Astrocyte of the spinal cord (primary cell): ENCODE measurements at places on chromosomes 2 and 18.

DNA sequence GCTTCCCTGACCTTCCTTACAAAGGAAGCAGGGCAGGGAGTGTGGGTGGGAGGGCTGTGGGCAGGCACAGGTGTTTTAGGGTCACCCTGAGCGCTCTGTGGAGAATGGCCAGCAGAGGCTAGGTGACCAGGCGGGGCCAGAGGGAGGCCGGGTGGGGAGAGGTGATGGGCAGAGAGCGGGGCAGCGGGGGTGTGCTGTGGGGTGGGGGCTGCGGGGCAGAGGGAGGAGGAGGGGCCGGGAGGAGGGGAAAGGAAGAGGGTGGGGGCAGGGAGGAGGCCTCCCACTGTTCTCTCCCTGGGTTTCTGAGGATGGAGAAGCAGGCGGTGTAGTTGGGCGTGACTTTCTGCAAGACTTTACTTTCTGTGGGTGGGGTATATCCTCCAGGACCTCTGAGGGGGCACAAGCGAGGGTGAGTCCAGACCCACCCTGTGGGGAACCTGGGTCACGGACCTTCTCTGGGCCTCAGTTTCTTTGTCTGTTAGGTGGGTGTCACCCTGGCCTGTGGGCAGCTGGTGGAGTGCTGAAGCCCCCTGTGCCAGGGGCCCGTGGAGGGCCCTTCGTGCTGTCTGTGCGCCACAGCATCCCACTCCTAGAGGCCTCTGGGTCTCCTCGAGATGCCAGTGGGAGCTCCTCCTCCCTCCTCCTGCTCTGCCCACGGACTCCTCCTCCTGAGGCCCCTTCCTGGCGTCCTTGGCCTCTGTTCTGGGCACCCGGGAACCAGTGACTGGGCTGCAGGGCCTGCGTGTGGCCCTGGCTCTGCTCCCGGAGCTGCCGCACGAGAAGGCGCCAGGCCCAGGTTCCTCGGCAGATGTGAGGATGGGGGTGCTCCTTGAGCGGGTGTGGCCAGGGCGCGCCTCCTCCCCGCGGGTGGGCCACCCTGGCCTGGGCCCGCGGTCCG lies 6.3 kb upstream of the NEU4 start:
- DNase-seq, result no peak

GRCh38 chr2:127174136-127174535 lies 46.0 kb downstream of the CYP27C1 start:
- DNase-seq, result peak; percentile 46

- no peak for DNase-seq
These were observed 261.6 kb upstream of the PXDN start for GRCh38 chr2:2005915-2006314.

GRCh38 chr2:177673602-177674595 lies 281.3 kb downstream of the AGPS start:
- no peak for DNase-seq

GRCh38 chr18:46736736-46737135 lies 20.1 kb downstream of the ST8SIA5 start:
- DNase-seq, result no peak

DNA sequence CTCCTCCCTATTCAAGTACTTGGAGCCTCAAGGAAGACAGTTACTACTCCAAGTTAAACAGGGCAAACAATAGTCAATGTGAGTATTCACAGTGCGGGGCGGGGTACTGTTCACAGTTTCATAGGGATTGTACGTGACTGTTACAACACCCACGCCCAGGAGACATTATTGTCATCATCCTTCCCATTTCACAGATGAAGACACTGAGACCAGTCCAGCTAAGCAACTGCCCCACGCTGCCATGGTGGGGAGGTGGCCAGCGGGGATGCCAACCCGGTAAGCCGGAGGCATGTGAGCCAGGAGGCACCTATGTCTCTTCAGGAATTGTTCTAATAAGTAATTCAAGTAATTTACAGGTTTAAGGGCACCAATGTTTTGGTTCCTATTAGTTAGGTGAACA lies 982 bp downstream of the HJURP start:
- DNase-seq, result no peak

- DNase-seq, result no peak
These were observed 191.1 kb downstream of the SETBP1 start for GRCh38 chr18:44871771-44872170.

DNA sequence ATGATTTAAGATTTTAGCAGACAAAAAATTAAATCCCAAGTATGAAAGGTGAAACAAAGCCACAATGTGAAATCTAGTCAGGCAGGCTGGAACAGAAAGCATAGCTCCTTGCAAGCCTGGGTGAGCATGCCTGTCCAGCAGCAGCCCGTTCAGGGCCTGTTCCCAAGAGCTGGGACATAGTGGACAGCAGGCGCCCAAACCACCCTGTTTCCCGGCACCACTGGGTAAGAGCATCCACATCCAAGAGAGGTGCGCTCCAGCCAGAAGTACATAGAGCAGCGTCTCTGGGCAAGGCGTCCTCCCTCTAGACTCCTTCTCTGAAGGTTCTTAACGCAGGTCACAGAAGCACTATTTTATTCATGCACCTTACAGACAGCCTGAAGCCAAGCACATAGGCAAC lies 80.8 kb downstream of the DNER start:
- DNase-seq, result no peak

DNA sequence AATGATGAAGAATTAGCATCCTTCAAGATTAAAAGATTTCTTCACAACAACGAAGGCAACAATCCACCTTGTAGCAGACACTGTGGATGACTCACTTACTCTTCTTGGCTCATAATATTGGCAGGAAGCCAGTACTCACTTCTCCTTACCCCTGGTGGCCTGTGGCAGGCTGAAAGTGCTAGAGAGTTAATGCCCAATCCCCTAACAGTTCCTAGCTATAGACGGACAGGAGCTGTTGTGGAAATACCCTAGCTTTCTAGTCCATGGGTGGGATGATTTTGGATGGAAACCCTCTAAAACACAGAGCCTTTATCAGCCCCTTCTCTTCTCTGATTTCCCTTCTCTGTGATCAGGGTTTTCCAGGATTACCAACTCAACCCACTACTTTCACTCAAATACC lies 128.6 kb upstream of the NYAP2 start:
- peak; percentile 76 for DNase-seq

- no peak for DNase-seq
These were observed 2.7 kb downstream of the ENOSF1 start for GRCh38 chr18:709771-710170.

- no peak for DNase-seq
These were observed 78.6 kb downstream of the VAPA start for GRCh38 chr18:9992300-9992972.

DNA sequence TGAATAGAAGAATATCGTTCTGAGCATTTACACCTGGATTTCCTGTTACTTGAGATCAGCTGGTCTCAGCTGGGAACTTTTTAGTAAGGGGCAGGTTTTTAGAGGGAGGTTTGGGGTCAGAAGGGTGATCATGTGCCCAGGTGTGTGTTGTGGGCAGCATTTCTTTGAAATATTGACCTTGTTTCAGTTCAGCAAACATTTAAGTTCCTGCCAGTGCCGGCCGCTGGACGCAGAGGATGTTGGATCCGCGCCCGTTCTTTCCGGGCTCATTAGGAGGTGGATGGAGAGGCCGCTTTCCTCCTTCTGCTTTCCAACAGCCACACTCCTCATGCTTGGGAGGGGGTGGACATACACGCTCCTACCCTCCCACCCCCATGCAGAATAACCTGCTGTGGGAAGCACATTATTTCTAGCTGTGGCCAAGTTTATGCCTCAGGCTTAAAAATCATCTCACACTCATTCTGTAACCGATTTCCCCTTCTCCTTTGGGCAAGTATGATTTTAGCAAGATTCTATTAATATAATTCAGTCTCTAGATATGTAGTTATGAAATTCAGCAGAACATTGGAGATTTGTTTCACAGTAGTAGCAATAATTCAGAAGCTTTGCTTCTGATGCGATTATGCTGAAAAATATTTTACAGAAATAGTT lies 131.4 kb downstream of the ZNF236 start:
- DNase-seq, result peak; percentile 67

DNA sequence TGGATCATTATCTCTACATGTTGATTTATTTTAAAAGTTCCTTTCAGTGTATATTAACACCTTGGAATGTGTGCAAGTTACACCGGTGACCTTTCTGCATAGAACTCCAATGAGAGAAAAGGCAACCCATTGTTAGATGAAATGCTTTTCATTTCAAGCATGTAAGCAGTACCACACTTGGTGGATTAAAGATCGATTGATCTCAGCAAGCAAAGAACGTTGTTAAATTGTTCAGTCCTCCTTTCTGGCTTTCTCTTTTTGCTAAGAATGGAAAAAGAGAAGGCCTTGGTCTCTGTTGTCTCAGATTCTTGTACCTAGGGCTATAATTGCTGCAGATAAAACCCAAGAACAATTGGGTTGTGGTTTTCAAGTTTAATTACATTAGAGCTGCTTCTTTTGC lies 843.0 kb downstream of the DPP10 start:
- DNase-seq, result no peak

DNA sequence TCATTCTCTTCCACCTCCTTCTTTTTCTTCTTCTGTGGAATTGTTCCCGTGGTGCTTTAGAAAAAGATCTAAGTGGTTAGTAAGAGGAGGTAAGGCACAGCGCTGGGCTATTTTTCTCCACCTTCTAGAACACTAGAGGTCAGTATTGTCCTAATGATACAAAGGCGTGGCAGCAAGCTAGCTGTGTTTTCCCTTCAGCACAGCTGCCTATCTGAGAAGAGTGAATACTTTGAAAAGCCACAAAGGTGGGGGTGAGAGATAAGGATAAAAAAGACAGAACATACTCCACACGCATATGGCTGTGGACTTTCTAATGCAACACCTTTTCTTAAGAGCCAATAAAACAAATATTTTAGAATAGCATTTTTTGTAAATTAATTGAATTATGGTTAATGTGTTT lies 2.1 kb downstream of the CNTNAP5 start:
- peak; percentile 35 for DNase-seq

DNA sequence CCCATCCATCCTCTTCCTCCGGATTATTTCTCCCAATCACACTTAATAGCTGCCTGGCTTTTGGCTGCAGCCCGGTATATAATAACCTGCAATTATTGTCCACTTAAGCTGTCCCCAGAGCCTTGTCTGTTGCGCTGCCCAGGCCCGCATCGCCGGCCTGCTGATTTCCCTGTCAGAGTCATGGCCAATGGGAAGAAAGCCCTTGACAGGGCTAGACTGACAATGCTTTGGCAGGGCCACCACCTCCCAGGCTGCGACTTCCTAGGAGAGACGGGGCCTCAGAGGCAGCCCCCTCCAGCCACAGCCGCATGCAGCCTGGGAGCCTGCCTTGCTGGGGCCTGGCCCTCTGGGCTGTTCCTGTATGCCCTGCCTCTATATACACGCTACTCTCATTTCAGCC lies 10.0 kb upstream of the CELF4 start:
- DNase-seq, result no peak

DNA sequence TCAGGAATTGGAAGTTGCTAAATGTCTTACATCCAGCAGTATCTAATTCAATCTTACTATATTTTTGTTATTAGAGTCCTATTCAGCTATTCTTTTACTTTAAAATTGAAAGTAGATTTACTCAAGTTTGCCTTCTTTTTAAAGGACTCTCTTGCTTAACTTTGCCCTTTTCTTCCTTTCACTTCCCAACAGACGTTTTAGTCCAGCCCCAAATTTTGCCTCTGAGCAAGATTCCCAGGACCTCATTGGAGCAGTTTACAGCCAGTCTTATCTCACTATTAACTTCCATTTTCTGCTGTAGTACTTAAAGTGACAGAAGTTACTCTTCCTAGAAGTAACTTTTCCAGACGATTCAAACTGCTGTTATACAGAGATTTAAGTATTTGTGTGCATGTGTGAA lies 1.7 kb upstream of the PRKD3 start:
- DNase-seq, result peak; percentile 78
